ENCODE measurements at places on chromosomes 6 and 20.
A peak's percentile ranks its signal among the peaks of the same experiment; 100 is the strongest.

DNA sequence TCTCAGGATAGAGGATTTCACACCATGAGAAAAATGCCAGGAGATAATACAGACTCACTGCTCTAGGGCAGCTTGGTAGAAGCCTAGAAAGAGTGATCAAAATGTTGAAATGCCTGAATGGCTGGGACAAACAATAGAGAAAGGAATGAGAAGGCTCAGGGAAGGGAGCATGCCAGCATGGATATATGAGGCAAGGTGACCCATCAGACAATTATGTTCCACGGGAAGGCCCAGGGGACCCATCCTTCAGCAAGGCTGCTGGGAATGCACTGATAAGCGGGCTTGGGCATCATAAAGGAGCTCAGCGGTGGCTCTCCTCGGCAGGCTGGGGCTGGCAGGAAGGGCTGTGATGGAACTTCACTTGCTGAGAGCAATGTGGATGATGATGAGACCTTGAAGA, 12.2 kb downstream of the HEBP2 start:
- no peak for DNase-seq

- no peak for DNase-seq
These were observed 63.0 kb downstream of the ABHD12 start for GRCh38 chr20:25327521-25328235.

DNA sequence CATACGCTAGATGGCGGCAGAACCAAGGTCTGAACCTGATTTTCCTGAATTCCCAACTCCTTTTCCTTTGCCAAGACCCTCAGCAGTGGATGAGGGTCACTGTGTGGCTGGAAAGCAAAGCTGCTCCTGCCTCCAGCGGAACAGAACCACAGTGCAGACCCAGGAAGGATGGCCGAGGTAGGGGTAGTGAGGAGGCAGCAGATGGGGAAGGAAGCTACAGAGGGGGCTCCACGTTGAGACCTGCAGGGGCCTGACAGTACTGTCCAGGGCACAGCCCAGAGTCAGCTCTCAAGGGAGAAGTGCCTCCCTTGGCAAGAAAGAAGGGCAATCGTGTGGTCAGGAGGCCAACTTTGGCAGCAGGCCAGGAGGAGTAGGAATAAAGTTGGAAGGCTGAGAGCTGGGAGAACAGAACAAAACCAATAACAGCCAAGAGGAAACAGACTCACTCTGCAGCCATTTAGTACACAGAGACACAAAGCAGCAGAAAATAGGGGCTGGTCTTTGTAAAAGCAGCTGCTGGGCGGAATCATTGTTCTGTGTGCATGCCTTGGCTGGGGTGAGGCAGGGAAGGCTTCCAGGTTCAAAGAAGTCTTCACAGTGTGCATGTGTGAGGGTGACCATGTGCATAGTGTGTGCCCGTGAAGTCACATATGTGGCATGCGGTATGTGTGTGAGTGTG, 3.1 kb downstream of the GABRR2 start:
- DNase-seq, result no peak

- no peak for DNase-seq
These were observed 145.5 kb upstream of the RPS6KA2 start for GRCh38 chr6:166772518-166772917.

GRCh38 chr6:52512199-52512598, 64.7 kb downstream of the TRAM2 start:
- no peak for DNase-seq

GRCh38 chr6:46788791-46789190, 4.4 kb upstream of the MEP1A start:
- DNase-seq, result no peak

GRCh38 chr6:138031850-138032249, 75.4 kb downstream of the PERP start:
- no peak for DNase-seq

DNA sequence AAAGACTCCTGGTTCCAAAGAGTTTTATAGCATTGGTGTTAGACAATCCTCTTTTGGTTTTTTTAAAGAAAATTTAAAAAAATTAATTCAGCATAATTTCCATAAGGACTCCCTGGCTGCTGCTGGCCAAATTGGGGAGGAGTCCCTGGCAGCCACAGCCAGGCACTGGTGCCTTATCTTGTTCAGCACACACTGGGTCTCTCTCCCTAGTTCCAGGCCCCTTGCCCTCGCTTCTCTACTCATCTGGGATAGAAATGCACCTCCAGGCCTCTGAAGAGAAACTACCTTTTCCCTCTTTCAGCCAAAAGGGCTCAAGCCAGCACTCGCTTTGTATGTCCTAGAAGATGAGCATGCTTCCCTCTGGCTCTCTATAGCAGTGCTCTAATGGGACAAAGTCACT, 13.4 kb upstream of the MAPK13 start:
- DNase-seq, result no peak

- peak; percentile 80 for DNase-seq
These were observed 2.8 kb downstream of the SOX4 start for GRCh38 chr6:21596145-21596948.

DNA sequence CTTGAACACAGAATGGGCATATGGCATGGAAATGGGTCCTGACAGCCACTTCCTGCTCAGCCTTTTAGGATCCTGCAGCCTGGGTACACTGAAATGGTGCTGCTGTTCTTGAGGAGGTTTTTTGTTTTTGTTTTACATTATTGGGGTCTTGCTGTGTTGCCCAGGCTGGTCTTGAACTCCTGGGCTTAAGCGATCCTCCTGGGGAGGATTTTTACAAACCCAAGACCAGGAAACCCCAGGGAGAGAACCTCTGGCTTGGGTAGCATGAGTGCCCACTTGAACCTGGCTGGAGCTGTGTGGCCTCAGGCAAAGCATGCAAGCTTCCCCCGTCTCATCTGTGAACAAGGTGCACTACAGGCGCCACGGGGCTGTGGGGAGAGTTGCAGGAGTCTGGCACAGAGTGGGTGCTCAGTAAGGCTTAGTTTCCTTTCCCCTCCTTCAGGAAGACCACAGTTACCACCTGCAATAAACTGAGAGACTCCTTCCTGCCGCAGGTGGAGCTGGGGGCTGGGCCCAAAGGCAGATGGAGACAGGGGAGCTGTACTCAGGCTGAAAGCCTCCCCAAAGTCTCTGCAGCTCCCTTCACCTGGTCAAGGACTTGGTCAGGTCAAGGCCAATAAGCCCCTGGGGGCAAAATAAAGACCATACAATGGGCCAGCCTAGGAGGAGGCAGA, 1.8 kb downstream of the SLA2 start:
- DNase-seq, result no peak

DNA sequence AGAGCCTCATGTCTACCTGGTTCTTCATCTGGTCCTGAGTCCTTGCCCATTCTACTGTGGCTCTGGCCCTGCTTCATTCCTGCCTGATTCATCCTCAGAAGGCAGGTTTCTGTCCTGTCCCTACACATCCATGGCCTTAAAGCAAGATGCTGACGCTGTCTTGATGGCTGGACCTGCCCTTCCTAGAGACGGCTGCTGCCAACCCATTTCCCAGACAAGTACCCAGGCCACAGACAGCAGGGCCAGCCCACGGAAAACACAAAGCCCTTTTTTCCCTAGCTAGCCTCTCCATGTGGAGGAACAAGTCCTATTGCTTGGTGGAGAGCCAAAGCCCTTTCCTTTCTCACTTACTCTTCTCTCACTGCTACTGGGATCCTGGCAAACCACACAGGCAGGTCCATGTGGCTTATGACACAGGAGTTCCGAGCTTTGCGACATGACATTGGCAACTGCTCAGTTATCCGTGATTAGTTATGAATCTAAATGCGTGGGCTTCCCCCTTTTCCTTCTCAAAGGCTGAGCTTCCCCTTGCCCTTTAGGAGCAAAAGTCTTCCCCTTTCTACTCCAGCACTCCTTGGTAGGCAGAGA, 72.9 kb downstream of the SLC22A3 start:
- no peak for DNase-seq

DNA sequence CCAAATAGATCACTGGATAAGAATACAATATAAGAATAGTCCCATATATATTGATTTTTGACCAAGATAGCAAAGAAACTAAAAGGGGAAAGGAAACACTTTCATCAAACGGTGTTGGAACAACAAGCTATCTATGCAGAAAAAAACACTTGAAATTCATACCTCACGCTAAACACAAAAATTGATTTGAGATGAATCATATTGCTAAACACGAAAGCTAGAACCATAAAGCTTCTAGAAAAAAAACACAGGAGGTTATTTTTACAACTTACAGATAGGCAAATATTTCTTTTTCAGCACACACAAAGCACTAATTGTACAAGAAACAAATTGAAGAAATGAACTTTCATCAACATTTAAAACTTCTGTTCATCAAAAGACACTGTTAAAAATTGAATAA, 36.7 kb upstream of the TMEM14A start:
- no peak for DNase-seq

- DNase-seq, result no peak
These were observed 46.0 kb downstream of the MAPK14 start for GRCh38 chr6:36073587-36073986.

DNA sequence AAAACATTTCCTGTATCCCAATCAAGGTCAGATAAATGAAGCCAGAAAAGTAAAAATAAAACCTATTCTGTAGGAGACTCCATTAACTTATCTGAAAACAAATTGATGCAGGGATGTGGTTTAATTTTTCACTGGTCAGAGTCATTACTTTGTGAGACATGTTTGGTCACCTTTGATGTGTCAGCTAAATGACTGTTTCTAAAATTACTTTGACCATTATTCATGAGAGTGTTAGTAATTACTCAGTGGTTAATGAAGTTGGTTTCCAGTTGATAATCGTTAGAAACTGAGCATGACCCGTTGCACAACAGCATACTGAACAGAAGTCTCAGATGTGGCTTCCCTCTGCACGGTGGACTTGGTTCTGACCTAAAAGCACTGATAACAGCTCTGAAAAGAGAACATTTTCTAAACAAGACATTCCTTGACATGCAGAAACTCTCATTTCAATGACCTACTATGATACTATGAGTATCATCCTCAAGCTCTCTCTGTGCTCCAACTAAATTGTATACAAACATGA, 410.5 kb upstream of the RNF217 start:
- no peak for DNase-seq

- DNase-seq, result no peak
These were observed 435 bp downstream of the PTCRA start for GRCh38 chr6:42916288-42916687.

GRCh38 chr6:43454696-43455530, 435 bp downstream of the DLK2 start:
- no peak for DNase-seq

DNA sequence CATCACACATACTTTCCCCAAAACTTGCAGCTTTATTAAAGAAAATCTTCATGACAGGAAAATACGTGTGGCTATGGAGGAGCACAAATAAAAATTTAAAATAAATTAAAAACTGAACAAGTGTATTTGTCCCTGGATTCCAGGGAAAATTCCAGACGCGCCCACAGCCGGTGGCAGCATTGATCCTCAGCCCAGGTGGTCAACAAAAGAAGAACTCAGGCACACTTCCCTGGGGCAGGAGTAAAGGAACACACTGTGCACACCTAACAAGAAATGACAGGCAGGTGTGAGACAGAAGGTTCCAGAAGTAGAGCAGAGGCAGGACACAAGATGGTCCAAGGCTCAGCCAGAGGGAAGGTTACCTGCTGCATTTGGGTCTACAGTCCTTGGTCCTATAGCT, 36.3 kb downstream of the FOXA2 start:
- DNase-seq, result no peak

DNA sequence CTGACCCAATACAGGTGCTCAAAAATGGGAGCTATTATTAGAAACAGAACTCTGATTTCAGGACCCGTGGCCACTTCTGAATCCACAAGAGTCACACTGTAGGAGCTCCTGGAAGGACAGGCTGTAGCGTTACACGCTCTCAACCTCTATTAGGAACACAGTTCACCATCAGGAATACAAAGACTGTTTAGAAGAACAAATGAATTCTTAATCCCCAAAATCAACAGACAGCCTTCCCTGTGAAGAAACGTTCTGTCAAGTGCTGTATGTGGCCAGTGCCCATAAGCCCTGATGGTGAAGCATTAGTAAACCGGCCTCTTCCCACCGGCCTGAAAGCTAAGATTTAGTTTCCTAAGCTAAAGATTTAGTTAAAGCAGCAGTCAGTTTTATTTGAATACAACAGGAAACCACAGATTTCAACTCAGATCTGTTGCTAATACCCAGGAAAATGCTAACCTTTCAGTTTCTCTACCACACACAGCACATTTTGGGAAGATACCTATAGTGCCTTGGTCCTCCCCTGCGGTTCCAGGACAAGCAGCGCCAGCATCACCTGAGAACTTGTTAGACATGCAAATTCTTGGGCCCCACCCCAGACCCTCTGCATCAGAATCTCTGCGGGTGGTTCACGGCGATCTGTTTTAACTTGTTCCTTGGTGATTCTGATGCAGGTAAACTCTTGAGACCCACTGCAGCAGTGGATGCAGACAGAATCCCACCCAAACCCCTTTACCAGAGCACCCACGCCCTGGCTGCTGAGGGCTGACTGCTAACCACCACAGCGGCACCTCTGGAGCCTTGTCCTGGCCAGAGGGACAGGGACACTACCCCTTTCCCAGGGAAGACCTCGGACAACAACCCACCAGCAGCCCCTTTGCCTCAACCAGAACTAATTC, 33.4 kb downstream of the MTRES1 start:
- DNase-seq, result no peak

DNA sequence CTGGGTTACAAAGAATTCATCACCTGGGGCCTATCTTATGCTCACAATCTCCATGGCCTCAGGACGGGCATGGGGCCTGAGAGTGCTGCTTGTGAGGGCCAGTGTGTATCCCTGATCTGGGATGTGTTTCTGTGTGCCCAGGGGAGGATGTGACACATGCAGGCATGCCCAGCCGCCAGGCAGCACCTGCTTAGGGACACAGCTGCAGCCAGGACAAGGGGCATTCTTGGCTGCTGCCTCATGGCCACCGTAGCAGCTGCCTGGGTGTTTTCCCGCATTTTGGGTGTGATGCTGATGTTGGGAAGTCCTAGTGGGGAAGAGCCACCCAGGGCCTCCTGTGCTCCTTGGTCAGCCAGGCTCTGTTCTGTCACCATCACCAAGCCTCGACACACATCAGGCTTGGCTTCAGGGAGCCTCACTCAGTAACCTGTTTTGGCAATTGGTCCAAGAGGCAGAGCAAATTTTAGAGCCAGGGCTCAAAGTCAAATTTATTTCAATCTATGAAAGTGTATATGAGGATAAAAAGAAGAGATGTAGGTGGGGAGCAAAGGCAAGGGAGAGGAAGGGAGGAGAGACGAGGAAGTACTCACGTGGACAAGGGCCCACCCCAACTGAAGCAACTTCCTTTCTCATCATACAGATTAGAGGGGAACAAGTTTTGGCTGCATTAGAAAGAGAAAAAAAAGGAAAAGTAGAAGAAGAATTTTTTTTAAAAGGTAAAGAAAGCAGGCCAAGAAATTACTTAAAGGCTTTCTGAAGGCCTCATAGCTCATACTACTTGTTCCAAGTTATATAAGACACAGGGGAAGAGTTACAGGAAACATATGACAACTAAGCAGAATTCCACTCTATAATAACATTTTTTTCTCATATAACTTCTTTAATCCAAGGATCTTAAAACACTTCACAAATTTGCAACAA, 269.9 kb upstream of the SUPT3H start:
- no peak for DNase-seq

GRCh38 chr20:45972500-45973183, 639 bp upstream of the ZNF335 start:
- no peak for DNase-seq

DNA sequence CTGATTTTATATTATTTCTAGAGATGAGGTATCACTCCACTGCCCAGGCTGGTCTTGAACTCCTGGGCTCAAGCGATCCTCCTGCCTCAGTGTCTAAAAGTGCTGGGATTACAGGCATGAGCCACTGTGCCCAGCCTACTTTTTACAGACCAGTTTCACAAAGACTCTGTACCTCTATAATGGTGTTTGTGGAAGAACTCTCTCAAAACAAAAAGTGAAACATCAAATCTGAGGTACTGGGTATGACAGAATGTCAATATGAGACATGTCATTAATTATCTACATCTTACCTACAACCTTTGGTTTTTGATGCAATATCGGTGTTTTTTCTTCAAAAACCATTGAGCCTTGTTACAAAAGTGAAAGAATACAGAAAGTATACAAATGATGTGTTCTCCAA, 49.4 kb upstream of the MCM9 start:
- no peak for DNase-seq
